Gastroesophageal sphincter (tissue), 4 donors: ENCODE measurements at places on chromosomes 11 and 22. TPM values are rescaled to one million over a fixed set of nuclear protein-coding genes. Genes with fewer than 3 reads are reported as not detected.

DNA sequence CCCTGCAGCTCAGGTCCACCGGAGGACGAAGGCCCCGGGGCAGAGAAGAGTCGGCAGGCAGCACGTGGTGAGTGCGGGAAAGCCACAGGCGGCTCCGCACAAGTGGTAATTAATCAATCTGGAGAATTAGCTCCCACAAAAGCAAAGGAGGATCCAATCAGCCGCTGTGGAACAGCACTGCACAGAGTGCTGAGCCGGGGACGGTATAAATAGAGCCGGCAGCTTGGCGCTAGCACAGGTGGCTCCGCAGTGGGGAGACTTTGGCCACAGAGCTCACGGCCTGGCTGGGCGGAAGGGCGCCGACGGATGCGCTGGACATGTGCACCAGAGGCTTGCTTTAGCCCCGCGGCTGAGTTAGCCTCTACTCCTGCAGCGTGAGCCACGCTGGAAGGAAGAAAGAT lies 48.9 kb downstream of the IGSF9B start:
- no peak for ATAC-seq

KRTAP5-10 gene
- total RNA-seq, result not detected

GRCh38 chr11:1302041-1302460 lies 7.4 kb downstream of the TOLLIP start:
- ATAC-seq, result no peak

DNA sequence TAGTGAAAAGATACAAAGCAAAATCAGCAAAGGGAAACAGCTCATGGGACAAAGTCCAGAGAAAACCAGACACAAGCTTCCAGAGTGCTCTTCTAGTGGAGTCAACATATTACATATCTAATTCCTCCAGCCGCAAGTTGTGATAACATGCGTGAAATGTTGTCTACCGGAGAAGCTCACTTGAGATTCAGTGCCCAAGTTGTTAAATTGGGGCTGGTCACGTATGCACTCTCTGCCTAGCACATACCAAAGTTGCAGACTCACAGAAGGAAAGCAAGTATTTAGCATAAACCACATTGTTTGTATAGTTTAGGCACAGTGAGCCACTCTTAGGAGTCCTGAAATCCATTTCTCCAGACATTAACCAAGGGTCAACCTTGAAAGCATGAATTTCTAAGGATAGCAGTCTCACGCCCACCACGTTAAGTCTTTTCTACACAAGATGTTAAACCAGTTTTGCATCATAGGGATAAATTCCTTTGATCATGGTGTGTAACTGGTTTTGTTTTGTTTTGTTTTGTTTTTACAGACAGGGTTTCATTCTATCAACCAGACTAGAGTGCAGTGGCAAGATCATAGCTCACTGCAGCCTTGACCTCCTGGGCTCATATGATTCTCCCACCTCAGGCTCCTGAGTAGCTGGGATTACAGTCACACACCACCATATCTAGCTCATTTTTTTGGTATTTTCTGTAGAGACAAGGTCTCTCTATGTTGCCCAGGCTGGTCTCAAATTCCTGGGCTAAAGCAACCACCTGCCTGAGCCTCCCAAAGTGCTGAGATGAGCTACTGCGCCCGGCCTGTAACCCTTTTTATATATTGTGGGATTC lies 39.5 kb upstream of the EP300 start:
- no peak for ATAC-seq

KLHL35 gene
- 0.72 TPM for total RNA-seq

- ATAC-seq, result no peak
These were observed 78.7 kb downstream of the COMMD9 start for GRCh38 chr11:36210529-36210928.

GRCh38 chr11:78704811-78705210 lies 130.1 kb upstream of the NARS2 start:
- no peak for ATAC-seq

DNA sequence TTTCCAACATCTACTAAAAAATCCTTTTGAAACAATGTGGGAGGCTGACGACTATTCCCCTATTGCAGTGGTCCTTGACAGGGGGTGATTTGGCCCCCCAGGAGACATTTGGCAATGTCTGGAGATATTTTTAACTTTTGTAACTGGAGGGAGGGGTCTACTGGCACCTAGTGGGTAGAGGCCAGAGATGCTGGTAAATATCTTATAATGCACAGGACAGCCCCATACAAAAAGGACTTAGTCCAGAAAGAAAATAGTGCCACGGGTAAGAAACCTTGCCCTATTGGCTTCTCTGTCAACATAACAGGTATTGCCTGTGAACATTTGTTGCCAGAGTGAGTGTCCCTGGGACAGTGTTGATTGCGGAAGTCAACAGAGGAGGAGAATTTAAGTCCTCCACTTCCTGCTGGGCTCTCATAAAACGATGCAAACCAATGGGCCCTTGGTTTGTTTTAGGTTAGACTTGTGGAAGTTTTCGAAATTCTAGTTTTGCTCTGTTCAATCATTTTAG lies 101.6 kb downstream of the MAML2 start:
- ATAC-seq, result no peak
